ENCODE measurements at places on chromosomes 12 and 14.

DNA sequence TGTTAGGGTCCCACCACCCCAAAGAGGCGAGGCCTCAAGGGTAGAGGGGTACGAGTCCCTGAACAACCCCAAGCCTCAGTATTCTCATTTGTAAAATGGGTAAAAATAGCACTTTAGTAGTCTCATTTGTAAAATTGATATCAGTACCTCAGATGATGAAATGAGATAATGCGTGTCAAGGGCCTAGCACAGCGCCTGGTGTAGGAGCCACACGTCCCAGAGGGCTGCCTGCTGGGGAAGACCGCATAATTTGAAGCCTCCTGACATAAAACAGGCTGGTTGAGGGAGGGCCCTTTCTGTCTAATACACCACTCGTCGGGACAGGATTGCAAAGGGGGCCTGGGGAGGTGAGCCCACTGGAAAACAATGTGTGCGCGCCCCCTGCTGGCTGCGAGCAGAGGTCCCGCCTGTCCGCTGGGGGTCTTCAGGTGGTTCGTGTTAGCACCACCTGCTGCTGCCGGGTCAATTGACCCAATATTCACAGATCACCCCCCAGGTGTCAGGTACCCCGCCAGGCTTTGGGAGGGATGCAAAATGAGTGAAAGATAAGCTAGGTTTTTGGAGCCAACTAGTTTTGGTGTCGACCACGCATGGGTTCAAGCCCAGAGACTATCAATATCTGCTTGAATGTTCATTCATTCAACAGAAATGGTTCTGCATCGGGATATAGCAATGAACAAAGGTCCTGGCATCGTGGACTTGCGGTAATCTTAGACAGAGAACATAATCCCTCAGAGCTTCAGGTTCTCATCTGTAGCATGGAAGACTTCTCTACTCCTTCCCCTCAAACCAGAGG lies 24.7 kb upstream of the IRF2BPL start:
- DNase-seq, result peak; percentile 88

- no peak for DNase-seq
Observed at GRCh38 chr12:130576371-130576816, 139.7 kb downstream of the RIMBP2 start.

DNA sequence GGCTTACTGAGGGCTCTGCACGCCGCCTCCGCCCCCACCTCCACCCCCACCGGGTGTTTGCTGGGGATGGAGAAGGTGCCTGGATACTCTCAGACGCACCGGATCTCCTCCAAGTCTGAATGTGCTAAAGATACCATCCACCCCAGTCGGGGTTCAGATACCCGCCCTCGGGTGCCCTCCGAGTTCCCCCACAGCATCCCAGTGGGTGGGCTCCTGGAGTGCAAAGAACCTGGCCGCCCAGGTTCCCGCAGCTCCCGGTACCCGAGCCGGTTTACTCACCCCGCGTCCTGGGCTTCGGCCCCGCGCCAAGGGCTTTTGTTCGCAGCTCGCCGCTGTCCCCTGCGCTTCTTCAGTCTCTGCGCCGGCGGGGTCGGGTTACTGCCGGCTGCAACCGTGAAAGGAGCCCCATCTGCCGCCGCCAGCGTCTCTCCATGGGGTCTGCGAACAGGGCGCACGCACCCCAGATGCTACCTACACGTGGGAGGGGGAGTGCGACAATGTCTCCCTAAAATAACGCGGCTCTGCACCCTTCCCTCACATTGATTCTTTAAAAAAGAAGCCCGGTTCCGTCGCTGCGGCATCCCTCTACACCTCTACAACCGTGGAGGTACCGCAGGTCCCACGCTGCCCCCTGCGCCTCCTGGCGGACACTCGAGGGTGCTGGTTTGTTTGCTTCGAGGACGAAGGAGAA lies at the start of gene CCDC177:
CCDC177 (minus strand) TSS at position 609 of the 691 bp plus-strand sequence. CDS start 1,249 bp downstream, outside the sequence.
- peak; percentile 84 for DNase-seq

DNA sequence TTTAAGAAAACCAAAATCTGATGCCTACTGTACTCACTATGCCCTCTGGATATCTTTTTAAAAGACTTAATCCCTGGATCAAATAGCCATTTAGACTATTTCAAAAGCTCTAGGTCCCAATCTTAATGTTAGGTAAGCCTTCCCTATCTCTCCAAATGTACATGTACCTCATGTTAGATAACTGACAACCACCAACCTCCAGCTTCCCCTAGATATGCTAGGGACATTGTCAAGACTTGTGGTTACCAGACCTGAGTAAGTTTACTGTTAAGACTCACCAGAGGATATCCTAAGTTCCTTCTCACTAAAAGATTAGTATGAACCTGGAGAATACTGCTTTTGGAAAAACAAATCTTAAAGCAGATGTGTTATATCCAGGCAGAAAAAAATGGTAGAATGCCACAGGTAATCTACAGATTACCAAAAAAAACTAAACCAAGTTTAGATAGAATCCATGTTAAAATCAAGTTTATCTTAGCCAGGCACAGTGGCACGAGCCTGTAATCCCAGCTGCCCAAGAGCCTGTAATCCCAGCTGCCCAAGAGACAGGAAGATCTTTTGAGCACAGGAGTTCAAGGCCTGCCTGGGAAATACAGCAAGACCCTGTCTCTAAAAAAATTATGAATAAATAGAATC lies 9.7 kb downstream of the NAP1L1 start:
- DNase-seq, result no peak

- no peak for DNase-seq
Observed at GRCh38 chr14:96260341-96260821, 4.4 kb downstream of the BDKRB1 start.

DNA sequence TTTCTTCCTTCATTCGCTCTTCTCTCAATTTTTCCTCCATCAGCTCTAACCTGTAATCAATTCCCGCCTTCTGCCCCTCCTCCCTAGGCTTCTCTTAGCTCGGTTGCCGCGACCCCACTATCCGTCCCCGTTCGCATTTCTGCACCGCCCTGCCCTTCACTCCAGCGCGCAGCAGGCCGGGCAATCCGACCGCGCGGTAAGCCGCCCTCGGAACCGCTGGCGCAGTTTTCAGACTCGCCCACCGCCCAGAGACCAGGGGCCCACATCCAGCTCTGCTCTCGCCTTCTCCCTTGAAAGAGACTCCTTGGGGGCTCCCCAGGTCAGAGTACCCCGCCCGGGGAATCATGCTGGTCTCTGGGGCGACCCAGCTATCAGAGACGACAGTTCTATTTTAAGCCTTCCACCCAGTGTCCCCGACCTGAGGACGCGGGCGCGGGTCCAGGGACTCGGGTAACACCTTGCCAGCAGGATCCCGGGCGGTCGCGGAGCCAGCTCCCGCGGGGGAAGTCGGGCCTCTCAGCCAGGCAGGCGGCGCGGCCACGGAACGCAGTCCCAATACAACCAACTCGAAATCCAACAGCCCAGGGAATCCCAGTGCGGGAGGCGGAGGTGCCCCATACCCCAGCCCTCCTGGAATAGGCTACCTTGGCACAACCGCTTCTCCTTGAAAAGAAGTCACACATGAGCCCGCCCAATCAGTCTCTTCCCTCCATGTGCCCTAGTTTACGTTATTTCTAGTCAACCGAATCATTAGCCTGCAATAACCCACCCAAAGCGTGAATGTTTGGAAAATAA lies 5.7 kb upstream of the SLC38A4 start:
- DNase-seq, result no peak

DNA sequence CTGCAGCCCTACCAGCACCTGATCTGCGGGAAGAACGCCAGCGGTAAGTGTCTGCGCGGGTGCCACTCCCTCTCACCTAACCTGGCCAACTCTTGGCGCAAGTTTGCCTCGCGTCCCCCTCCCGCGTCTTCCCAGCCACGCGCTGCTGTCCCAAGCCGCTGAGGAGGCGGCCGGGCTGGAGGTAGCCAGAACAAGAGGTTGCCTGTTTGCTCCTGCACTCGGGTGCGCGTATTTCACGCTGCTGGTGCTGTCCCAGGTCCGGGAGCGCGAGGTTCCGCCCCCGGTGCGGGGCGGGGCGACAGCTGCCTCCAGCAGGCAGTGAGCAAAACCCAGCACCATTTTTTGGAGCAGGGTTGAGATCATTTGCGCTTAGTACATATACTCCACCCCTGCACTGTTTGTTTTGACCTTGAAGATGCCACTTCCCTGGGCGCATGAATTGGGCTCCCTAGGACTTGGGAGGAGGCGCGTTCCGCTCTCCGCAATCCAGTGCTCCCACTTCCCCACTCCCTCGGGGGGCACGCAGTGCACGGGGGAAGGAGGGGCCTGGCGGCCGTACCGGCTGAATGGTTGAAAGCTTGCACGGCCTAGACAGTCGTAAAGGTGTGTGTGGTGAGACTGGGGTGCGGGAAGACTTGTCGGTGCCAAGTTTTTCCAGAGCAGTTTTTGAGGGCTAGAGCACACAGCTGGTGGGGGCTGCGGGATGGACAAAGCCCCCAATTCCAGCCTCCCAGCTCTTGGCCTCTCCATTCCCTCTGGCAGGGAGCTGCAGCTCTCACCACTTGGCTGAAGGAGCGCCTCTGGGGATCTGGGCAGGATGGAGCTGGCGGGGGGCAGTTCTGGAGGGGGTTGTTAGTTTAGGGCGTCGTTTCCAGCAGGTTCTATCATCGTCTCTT lies 226.9 kb upstream of the CRY1 start:
- peak; percentile 92 for DNase-seq

DNA sequence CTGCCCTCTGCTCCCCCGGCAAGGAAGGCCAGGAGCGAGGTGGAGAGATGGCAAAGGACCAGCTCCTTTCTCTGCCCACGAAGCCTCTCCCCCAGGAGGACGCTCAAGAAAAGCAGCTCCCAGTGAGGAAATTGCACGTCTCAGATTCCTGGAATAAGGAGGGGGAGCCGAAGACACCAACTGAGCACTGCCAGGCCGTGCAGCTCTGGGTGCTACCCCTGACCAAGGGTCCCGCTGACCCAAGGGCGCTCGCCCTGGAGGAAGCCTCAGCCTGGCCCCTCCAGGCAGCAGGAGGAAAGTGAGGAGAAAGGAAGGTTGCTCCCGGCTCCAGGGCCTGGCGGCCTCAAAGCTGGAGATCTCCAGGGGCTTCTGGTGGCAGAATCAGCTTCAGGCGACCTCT lies 174.1 kb upstream of the SFSWAP start:
- no peak for DNase-seq
